Upper lobe of right lung (tissue), 1 donor: ENCODE measurements at places on chromosomes 1 and 21. TPM values are rescaled to one million over a fixed set of nuclear protein-coding genes. Genes with fewer than 3 reads are reported as not detected.

DNA sequence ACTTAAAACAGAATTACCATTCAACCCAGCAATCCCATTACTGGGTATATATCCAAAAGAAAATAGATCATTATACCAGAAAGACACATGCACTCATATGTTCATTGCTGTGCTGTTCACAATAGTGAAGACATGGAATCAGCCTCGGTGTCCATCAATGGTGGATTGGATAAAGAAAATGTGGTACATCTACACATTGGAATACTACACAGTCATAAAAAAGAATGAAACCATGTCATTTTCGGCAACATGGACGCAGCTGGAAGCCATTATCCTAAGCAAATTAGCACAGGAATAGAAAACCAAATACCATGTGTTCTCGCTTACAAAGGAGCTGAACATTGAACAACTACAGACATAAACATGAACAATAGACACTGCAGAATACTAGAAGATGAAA, 244.8 kb upstream of the PROX1 start:
- no peaks in the 10 kb centered on the region for H3K4me1 ChIP-seq
- no peaks in the 10 kb centered on the region for H3K27me3 ChIP-seq
- no peaks in the 10 kb centered on the region for H3K36me3 ChIP-seq
- DNase-seq: no peak
- H3K4me3 ChIP-seq: no peak overlapping the region
- no peak overlapping the region for H3K27ac ChIP-seq

- H3K27ac ChIP-seq: no peak overlapping the region
- no peak overlapping the region for H3K4me3 ChIP-seq
- H3K36me3 ChIP-seq: no peaks in the 10 kb centered on the region
- H3K4me1 ChIP-seq: no peaks in the 10 kb centered on the region
Measured at GRCh38 chr1:239742416-239743109, 349.1 kb upstream of the FMN2 start.

- H3K4me1 ChIP-seq: no peaks in the 10 kb centered on the region
- H3K27me3 ChIP-seq: no peaks in the 10 kb centered on the region
- H3K4me3 ChIP-seq: no peak overlapping the region
- H3K36me3 ChIP-seq: no peaks in the 10 kb centered on the region
- DNase-seq: no peak
Measured at GRCh38 chr1:173688300-173688699, 18.6 kb upstream of the ANKRD45 start.

CNR2 gene
- 0.06 TPM for total RNA-seq

- no peaks in the 10 kb centered on the region for H3K36me3 ChIP-seq
- H3K27me3 ChIP-seq: no peaks in the 10 kb centered on the region
- no peak for DNase-seq
- H3K27ac ChIP-seq: no peak overlapping the region
- H3K4me1 ChIP-seq: no peaks in the 10 kb centered on the region
Measured at GRCh38 chr1:97942161-97943123, 21.6 kb upstream of the DPYD start.
